Stimulated activated CD8-positive, alpha-beta memory T cell treated with anti-CD3 and anti-CD28 coated beads, Interleukin-4, amount 100 ng/mL, for 1 hour (primary cell): ENCODE measurements at places on chromosomes 5 and 9.

GRCh38 chr5:134247428-134248224 is 21.8 kb upstream of the PPP2CA start:
- no peak for DNase-seq

GRCh38 chr5:39283231-39283818 is 64.0 kb upstream of the FYB1 start:
- peak; percentile 33 for DNase-seq

DNA sequence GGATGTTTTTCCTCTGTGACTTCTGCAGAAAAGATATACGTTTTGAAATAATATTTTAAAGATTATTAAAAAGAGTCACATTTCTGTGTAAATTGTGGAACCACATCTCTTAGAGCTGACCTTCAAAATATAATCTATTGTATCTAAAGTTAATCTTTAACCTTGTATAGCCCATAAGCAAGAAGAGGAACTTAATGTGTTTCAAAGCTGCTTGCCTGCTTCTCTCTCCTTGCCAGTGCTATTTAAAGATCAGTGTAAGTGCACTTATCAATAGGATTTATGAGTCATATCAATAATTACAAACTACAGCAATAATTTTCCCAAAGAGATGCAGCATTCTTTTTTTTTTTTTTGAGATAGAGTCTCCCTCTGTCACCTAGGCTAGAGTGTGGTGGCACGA is 29.4 kb upstream of the GDA start:
- no peak for DNase-seq

GRCh38 chr9:749716-750115 is 91.8 kb upstream of the DMRT1 start:
- DNase-seq: no peak

- no peak for DNase-seq
Observed at GRCh38 chr5:143638654-143639053, 173.3 kb upstream of the HMHB1 start.

- DNase-seq: no peak
Observed at GRCh38 chr5:168848569-168848968, 269.4 kb upstream of the PANK3 start.
